NCI-H1417 treated with DMSO at 0.1 percent for 48 hours (cell line): ENCODE measurements at places on chromosomes 3 and 15.

GRCh38 chr15:68608206-68608843 is 29.5 kb downstream of the CORO2B start:
- no peak for DNase-seq

DNA sequence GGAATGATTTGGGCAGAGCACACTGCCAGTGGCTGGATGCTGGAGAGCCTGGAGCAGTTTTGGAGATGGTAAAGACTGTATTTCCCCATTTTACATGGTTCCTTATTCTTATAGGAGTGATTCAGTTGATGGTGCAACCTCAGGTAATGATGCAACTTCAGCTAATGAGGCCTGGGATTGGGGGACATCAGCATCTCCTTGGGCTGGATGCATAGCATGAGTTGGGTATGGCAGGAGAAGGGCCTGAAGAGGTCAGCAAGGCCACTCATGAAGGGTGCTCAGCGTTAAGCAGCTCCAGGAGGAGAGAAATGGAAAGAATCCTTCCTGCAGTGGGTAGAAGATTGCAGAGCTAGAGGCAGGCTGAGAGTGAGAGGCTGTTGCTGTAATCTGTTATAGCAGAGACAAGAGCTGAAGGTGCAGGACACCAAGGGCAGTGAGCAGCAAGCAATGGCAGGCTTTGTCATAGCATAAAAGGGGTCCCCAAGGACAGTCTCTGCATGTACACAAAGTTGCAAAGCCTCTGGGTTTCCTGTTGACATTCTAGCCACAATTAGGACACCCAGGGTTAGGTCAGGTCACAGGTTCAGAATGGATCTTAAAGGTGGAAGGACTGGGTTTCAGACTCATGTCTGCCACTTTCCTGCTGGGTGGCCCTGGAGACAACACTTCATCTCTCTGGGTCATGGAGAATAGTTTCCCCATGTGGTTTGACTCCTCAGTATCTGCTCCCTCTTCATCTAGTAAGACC is 29.5 kb upstream of the SNRK start:
- no peak for DNase-seq

DNA sequence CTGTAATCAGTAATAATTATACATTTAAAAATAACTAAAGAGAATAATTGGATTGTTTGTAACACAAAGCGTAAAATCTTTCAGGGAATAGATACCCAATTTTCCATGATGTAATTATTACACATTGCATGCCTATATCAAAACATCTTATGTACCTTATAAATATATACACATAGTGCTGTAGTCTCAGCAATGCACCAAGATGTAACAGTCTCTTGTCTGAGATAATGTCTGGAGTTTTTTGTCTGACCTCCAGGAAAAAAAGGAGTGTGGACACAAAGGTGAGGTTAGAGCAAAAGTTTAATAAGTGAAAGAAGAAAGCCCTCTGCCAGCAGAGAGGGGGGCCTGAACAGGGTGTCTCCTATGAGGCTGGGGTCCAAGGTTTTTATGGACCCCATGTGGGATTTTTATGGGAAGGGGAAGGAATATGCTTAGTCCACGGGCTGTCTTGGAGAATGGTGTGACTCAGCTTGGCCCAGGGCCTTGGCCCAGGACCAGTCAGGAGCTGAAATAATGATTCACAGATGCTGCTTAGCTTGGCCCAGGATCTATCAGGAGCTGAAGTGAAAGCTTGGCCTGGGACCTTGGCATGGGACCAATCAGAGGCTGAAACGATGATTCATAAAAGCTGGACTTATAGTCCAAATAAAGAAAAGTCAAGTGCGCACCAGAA is 545.0 kb downstream of the ZPLD1 start:
- no peak for DNase-seq

DNA sequence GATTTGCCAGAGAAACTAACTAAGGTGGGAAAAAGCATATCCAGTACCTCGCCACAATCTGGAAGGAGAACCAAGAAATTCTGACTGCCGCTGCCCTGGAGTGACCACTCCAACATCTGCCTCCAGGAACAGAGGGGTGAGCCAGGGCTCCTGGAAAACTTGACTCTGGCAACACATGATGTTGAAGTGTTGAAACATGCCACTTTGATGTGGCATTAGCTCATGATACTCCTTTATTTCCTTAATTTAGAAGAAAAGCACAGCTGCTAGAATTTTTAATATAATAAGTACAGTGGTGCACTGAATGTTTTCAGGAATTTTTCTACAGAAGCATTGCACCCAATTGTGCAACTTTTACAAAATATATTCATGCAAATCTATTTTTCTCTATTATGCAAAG is 109.9 kb upstream of the BCL6 start:
- no peak for DNase-seq

DNA sequence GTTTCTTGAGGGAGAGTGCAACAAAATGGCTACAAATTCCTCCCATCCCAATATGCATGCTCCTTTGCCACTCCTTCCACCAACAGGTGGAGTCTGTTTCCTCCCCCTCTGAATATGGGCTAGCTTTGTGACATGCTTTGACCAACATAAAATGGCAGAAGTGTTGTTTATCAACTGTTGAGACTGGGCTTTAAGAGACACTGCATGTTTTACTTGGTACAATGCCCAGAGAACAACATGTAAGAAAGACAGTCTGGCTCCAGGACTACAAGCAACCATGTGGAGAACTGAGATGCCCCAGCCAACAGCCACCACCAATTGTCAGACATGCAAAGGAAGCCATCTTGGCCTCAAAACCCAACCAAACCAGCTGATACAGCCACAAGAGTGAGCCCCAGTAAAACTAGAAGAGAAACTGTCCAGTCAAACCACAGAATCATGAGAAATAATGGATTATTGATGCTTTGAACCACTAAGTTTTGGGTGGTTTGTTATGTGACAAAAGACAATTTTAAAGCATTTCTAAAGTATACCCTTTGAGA is 40.5 kb downstream of the NUDT16 start:
- DNase-seq, result no peak

GRCh38 chr3:29978036-29978435 is 628.4 kb upstream of the TGFBR2 start:
- DNase-seq, result no peak

DNA sequence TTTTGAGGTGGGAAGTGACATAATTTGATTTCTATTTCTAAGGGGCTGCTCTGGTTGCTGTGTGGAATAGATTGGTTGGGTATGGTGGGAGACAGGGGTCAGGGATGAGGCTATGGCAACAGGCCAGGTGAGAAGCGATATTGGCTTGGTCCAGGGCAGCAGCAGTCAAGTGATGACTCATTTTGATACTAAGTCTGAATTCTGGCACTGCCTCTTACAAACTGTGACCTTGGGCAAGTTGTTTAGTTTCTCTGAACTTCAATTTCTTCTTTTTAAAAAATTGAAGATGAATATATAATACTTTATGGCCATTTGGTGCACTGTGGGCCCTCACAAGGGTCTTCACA is 40.4 kb upstream of the CLSTN2 start:
- no peak for DNase-seq

- no peak for DNase-seq
Measured at GRCh38 chr3:59611649-59612443, 562.0 kb upstream of the CFAP20DC start.

DNA sequence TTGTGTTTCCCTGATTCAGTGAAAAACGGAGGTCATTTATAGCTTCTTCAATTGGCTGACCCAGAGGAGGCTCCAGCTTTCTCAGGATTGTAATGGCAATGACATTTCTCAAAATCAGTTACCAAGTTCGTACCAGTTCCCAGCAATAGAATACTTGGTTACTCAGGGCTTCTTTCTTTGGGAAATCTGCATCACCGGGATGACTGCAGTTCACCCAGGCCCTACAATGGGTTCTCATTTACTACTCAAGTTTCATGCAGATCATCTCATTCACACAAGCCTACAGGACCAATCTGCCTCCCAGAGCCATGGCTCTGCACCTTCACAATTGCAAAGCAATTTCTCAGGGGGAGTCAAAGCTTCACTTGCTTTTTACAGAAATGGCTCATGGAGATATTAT is 109.6 kb downstream of the FHIT start:
- no peak for DNase-seq

DNA sequence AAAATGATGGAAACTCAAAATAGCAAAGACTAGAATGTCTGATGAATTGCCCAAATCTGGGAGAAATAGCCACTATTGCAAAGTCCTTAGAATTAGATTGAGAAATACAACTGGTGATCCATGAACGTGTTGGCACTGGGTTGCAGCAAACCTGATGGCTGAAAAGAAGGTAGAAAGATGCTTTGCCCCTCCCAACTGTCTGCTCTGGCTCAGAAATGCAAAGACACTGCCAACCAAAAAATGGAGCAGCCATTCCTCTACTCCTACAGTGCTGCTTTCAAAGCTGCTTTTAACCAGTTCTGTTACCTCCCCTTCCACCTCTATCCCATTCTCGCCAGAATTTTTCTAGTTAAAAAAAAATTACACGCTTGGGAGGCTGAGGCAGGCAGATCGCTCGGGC is 60.7 kb downstream of the CPA3 start:
- DNase-seq, result no peak

DNA sequence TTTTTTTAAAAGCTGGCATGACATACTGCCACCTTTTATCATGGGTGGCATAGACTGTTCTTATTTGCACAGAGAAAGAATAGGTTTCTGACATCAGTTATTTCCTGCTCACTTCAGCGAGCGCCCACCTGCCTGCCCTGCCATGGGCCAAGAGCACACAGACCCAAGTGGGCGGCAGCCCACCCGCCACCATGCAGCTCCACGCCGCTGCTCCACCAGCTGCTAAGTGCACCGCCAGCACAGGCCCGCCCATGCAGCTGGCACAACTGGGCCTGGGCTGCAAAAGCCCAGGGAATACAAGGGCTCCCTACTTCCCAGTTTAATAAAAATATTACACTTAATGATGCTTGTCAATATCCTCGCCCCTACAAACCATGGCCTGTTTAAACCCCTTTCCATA is 15.4 kb downstream of the ZNF148 start:
- DNase-seq, result no peak

DNA sequence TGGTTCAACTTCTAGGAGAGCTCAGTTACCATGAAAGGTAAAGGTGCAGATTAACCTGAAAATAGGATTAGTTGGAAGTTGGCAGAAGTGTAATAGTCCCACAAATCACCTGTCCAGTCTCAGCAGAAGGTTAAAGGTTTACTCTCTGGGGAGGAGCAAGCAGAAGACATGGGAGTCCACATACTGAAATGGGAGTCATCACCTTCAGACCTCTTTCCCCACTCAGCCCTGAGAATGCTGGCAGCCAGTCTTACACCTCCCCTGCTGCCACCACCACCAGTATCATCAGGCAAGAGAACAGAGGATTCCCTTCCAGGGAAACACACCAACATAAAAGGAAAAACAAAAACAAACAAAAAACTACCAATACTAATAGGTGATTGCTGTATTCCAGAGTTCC is 13.8 kb upstream of the PLA2G4D start:
- DNase-seq, result no peak

- DNase-seq, result no peak
Measured at GRCh38 chr3:125054449-125055329, 1.1 kb downstream of the HEG1 start.

GRCh38 chr15:63818629-63819028 is 15.1 kb downstream of the HERC1 start:
- no peak for DNase-seq

DNA sequence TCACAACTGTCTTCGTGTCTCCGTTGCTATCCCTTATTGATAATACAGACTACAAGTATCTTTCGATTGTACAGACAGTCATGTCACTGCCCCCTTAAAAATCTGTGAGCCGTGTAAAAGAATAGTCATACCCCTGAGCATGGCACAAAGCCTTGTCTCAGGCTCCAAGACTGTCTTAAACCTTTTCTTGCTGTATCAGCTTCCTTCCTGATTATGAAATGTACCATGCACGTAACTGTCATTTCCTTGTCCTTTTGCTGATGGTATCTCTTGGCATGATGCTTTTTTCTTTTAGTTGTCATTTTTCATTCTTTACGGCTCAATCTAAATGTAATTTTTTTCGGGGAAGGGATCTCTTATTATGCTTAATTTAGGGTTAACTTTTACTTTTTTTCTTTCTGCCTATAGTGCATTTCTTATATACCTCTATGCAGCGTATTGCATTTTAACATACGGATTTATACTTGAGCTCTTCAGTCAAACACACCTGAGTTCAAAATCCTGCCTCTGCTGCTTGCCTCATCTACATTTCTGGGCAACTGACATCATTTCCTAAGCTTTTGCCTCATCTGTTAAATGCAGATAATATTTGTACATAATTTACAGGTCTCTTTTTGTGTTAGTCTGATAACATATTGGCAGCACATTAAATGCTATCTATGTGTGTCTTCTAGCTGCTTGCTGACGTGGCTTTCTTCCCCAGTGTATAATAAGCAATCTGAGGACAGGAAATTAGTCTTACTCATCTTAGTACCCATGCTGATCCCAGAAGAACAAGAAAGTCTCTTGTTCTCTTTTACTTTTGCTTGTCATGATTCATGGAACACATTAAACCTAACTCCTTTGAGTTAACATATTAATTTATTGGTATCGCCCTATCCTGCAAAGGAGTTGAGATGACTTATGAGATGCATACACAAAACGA is 57.3 kb downstream of the ROBO2 start:
- no peak for DNase-seq

- no peak for DNase-seq
Measured at GRCh38 chr15:44489464-44489863, 47.5 kb upstream of the EIF3J start.

GRCh38 chr3:8767667-8768363 is 1.6 kb downstream of the OXTR start:
- no peak for DNase-seq

DNA sequence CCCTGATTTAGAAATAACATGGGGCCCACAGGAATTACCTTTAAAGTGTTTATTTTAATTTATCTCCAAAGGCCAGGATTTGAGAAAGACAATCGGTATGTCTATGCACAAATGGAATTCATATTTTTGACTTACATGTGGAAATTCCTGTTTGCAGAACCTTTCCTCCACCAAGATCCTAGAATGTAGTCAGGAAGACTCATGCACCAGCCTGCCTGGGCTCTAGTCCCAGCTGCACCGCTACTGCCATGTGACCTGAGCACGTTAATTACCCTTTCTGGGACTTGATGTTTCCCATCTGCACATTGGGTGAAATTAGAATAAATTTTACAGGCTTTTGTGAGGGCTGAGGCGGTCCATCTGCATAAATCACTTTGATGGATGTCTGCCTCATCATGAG is 194.2 kb downstream of the ATP10A start:
- no peak for DNase-seq
